RPMI8226 (cell line): ENCODE measurements at places on chromosomes 6 and 20.
A peak's percentile ranks its signal among the peaks of the same experiment; 100 is the strongest.

DNA sequence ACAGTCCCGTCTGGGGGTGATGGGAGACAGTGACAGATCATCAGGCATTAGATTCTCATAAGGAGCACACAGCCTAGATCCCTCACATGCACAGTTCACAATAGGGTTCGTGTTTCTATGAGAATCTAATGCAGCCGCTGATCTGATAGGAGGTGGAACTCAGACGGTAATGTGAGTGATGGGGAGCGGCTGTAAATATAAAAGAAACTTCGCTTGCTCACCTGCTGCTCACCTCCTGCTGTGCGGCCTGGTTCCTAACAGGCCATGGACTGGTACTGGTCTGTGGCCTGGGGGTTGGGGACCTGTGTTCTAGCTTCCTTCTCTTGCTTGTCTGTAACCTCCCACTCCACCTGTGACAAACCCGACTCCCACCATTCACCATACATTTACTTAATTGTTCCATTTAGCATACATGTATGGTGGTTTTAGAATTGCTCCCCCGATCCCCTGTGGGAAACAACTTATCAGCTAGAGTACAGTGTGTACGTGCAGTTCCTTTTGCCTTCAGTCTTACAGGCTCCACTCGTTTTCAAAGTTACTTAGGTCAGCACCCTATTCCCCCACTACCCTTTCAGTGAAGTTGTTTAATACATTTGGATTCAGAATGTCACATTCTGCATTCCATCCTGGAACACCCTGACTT is 4.0 kb downstream of the MANBAL start:
- DNase-seq: no peak

DNA sequence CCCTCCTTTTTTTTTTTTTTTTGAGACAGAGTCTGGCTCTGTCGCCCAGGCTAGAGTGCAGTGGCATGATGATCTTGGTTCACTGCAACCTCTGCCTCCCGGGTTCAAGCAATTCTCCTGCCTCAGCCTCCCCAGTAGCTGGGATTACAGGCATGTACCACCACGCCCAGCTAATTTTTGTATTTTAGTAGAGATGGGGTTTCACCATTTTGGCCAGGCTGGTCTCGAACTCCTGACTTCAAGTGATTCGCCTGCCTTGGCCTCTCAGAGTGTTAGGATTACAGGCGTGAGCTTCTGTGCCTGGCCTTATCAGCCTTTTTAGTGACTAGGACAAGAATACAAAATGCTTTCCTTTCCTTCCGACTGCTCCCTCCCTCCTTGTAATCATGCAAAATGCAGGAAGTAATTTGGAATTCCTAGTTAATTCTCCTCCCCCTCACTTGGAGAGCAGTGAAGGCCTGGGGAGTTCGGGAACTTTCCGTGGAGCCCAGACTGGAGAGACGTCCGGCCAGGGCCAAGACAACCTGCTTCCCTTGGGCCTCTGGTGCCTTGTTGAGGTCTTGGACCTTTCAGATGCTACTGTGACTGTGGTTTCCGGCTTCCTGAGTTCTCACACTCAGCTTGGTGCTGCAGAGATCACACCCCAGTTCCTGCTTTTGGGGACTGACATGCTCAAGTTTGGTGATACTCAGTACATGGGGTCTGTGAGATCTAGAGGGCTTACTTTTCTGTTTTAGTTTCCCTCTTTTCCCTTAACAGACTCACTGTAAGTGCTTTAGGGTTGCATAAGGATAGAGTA is 3.9 kb upstream of the PHF20 start:
- DNase-seq: peak; percentile 76

GRCh38 chr6:163347021-163347446 is 67.5 kb upstream of the QKI start:
- DNase-seq: no peak

DNA sequence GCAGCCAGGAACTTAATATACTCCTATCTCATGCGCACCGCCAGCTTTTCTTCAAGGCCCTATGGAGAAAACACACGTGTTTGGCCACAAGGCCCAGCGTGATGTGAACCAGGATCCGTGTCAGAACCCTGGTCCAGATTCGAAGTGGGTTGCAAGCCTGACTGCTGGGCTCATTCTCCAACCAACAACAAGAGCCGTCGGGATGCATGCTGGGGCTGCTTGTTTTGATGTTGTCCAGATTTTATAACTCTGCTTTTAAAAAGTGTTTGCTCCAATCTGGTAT is 463 bp upstream of the SLC22A2 start:
- DNase-seq: no peak

DNA sequence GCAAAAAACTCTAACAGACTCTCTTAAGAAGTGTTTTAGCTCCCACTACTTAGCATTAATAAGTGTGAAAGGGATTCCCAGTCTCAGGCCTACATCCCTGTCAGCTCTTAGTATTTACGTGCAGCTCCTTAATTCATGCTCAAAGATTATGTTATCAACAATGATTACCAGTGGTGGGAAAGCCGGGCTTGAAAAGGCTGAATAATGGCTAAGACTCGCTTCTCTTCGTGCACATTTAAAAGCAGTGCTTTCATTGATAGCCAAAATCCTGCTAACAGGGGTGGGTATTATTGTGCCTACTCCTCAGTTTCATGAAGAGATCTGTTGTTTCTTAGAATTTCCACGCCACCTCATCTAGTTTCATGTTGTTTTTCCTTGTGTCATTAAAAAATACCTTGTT is 518.8 kb downstream of the GRIK2 start:
- no peak for DNase-seq
